ENCODE measurements at places on chromosomes 1 and 21. TPM values are rescaled to one million over a fixed set of nuclear protein-coding genes. Genes with fewer than 3 reads are reported as not detected.

KRTAP13-2 gene
- polyA plus RNA-seq: not detected

DNA sequence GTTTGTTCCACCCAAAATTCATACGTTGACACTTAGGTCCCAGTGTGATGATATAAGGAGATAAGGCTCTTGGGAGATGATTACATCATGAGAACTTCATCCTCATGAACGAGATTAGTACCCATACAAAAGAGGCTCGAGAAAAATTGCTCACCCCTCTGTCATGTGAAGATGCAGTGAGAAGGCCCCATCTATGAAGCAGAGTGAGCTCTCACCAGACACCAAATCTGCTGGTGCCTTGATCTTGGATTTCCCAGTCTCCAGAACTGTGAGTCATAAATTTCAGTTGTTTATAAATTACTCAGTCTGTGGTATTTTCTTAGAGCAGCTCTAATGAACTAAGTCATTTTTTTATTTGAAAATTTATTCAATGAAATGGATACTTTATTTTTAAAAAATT is 42.6 kb upstream of the USP25 start:
- DNase-seq: no peak

HLCS gene
- 3.5 TPM for polyA plus RNA-seq

- DNase-seq: no peak
Measured at GRCh38 chr1:3710251-3710650, 42.0 kb upstream of the CCDC27 start.

DNA sequence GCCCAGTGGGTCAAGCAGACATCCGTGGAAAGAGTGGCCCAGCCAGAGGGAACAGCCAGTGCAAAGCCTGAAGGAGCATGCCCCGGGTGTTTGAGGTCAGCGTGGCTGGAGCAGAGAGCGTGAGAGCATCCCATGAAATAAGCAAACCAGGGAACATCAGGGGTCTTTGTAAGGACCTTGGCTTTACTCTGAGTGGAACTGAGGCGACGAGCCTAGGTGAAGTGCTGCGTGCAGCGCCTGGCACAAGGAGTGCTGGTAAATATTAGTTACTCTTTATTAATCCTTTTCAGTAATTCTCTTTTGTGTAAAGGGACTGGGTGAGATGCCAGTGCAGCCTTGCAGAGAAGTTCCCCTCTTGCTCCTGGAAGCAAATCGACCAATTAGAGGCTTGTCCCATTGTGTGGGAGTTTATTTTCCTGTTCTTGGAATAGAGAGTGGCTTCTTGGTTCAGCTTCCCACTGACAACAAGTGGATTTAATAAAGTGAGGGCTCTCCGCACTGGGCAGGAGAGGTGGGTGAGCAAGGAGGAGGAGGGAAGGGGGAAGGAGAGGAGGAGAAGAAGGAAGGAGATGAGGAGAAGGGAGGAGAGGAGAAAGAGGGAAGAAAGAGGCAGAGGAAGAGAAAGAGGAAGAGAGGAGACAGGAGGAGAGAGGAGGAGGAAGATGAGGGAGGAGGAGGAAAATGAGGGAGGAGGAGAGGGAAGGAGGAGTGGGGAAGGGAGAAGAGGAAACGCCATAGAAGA is 37.6 kb upstream of the DISP3 start:
- no peak for DNase-seq

CRYAA gene
- polyA plus RNA-seq: not detected

DISP3 gene
- not detected for polyA plus RNA-seq

TRNP1 gene
- 216 TPM for polyA plus RNA-seq

DNA sequence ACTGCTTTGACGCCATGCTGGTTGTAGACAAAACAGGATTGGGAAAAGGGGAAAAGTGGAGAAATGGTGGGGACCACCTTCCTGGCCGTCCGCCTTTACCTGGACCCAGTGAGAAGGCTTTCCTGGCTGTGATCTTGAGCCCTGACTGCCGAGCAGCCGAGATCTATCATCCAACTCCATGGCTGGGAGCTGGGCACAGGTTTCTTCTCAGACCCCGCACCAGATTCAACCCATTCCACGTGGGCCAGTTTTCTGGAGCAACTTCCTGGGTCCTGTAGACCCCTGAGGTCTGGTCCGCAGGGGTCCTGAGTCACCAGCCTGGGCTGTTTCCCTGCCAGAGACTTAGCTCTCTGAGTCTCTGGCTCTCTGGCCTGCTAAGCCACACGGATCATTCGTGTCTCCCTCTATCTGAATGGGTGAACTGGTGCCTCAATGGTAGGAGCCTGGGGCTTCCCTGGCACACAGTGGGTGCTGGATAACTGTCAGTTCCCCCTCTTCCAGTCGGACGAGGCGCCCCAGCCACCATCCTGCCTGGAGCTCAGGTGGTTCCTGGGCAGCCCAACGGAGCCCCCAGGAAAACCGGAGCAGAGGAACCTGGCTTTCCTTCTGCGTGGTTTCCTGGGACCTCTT is 4.5 kb upstream of the NPHP4 start:
- DNase-seq: no peak

DNA sequence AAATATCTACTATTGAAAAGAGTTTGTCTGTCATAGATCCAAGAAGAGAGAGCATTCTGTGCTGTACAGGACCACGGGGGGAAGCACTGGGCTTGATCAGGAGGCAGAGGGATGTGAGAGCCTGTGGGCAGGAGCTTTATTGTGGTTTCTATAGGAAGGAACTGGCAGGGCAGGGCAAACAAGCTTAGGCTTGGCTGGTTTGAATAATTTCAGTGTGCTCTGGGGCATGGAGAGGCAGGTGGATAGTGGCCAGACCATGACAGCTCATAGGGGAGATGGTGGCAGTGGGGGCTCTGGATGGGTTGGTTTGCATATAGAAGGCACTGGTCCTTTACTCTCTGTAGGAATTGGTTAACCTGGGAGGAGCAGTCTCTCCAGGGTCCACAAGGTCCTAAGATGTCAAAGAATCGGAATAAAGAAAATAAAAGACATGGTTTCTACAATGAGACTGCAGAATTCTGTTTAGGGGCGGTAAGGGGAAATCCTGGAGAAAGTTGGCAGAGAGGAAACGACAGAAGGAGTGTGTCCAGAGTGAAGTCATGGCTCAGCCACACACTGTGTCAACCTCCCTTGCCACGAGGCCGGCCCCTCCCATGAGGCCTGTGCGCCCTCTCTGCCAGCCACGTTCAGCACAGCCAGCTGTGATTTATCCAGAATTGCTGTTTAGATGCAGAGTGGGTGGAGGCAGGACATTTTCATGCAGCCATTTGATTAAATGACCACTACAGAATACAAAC is 81.7 kb upstream of the PGBD5 start:
- peak; percentile 85 for DNase-seq

- peak; percentile 20 for DNase-seq
Measured at GRCh38 chr1:155133799-155134281, 1.8 kb upstream of the SLC50A1 start.

TBX19 gene
- 1.1 TPM for polyA plus RNA-seq

TACSTD2 gene
- polyA plus RNA-seq: 5.2 TPM

DMBX1 gene
- not detected for polyA plus RNA-seq

- no peak for DNase-seq
Measured at GRCh38 chr21:26177746-26178426, 7.3 kb upstream of the APP start.

- no peak for DNase-seq
Measured at GRCh38 chr1:202577381-202577780, 132.9 kb downstream of the SYT2 start.

- no peak for DNase-seq
Measured at GRCh38 chr1:55190109-55190508, 25.1 kb downstream of the USP24 start.

LCA5L gene
- polyA plus RNA-seq: 0.85 TPM

MXRA8 gene
- 33.8 TPM for polyA plus RNA-seq

SPRR1A gene
- not detected for polyA plus RNA-seq

FCGR3A gene
- 18.0 TPM for polyA plus RNA-seq

GRCh38 chr1:156941675-156942074 is 21.2 kb downstream of the LRRC71 start:
- no peak for DNase-seq

DNA sequence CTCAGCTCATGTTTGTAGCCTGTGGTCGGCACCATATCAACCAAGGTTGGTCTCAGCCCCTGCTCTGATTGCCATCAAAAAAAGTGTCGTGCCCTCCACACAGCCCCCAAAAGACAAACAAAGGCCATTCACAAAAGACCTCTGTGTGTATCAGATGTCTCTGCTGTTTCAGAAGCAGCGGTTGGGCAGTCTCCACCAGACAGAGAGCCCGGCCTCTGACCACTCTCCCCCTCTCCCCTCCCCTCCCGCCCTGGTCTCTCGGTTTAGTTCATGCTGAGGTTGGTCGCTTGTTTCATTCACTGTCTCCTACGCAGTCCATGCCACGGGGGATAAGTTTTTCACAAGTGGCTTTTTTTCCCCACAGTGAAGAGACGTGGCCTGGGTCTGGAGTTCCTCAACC is 27.1 kb downstream of the ACTA1 start:
- peak; percentile 45 for DNase-seq
